ENCODE measurements at places on chromosomes 2 and 18.

GRCh38 chr18:42011053-42011452 lies 56.0 kb downstream of the PIK3C3 start:
- no peak for DNase-seq

DNA sequence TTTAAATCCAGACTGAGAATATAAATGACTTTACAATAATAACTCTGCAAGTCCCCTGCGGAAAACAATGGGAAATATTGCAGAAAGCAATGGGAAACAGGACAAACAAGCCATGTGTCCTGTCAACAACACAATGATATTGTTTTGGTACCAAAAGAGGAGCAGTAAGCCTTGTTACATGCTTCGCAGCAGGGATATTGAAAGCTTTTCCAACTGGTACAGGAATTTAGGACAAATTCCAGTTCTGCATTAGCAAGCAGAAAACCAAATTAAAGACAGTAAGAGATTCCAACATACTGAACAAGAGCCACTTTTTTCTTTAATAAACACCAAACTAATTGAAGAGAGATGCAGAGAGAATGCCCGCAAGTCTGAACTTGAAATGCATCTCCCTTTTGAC lies 30.0 kb downstream of the FRZB start:
- no peak for DNase-seq

DNA sequence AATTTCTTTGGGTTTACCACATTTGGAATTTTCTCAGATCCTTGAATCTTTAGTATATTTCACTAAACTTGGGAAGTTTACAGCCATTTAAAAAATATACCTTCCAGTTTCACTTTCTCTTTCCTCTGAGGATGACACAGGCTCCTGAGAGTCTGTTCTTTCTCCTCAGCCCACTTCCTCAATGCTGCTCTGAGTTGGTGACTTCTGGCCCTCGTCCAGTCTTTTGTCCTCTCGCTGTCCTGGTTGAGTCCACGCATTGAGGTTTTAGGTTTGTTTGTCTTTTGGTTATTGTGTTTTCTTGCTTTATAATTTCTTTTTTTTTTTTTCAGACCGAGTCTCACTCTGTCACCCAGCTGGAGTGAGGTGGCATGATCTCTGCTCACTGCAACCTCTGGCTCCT lies 40.7 kb upstream of the GALR1 start:
- no peak for DNase-seq

GRCh38 chr2:169965495-169965894 lies 138.2 kb downstream of the UBR3 start:
- DNase-seq = no peak

DNA sequence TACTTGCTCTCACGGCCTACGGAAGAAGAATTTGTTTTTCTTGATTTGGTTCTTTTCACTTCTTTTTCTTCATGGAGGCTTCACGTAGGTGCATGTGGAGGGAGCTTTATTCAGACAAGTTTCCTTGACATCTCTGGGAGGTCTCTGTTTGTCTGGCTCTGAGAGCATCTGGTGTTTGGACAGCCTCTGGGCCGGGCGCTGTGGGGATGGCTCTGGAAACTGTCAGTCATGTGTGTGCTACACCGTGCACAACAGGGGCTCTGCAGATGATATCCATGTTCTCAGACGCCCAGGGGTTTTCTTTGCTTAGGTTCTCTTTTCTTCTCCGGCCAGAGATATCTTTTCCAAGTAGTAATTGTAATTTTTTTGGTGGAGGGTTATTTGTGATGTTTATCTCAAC lies 130.7 kb downstream of the SH3RF3 start:
- DNase-seq = no peak

DNA sequence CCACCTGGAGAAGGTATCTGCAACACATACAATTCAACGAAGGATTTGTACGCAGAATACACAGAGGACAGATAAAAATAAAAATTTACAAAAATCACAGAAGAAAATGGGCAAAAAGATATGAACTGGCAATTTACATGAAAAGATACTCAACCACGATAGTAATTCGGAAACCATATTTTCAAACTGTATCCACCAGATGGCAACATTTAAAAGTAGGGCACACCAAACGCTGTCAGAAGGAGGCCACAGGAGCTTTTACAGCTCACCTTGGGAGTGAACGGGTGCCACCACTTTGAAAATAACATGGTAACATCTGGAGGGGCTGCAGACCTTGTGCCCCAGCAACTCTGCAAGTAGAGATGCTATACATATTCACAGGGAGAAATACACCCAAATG lies 9.8 kb downstream of the KIF1A start:
- DNase-seq = no peak

GRCh38 chr2:197973772-197974171 lies 169.4 kb downstream of the PLCL1 start:
- no peak for DNase-seq

GRCh38 chr2:223475901-223476300 lies 126.3 kb downstream of the SCG2 start:
- no peak for DNase-seq

DNA sequence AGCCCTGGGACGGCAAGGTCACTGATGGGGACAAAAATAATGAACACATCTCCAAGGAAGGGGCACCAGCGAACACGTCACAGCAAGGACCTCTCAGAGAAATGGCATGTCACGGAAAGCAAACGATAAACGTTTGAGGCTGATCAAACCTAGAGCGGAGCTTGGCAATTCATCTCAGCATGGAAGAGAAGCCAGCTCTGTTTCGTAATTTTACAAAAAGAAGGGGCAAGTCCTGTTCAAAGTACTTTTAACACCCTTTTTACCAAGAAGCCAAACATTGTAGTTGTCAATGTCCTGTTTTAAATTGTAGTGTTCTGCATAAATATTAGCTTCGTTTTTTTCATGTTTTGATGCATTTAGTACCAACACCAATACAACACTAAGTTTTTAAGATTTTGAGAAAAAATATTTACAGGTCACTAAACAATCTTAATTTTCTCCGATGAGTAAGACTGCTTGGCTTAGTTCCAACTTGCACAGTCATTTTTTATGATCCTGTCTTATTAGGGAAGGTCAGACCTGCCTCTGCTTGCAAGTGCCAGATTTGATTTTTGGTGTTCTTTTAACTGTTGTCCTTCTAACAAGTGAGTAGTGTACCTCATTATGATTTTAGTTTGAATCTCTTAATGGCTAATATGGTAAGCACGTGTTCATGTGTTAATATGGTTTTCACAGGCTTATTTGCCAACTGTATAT lies 818.5 kb upstream of the SALL3 start:
- no peak for DNase-seq
